ENCODE measurements at places on chromosomes 4 and X.

GRCh38 chr4:151663109-151663508 lies 97.7 kb downstream of the GATB start:
- no peak for DNase-seq

- no peak for DNase-seq
Observed at GRCh38 chr4:40530961-40531635, 98.6 kb downstream of the RBM47 start.

DNA sequence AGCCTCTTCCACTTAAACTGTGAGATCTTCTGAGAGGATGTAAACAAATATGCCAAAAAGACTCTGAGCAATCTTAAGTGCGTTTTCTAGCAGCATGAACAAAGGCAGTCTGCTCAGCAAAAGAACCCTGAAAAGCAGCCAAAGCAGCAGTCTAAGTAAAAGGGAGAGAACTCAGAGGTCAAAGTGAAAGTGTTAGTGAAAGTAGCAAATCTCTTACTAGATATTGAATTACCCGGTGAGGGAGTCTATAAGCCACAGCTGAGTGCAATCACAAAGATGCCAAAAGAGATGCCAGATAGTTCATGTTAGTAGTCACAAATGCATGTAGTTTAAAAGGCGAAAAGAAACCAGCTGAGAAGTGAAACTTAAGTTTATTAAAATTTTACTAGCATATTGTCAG lies 7.9 kb upstream of the GNRHR start:
- no peak for DNase-seq

DNA sequence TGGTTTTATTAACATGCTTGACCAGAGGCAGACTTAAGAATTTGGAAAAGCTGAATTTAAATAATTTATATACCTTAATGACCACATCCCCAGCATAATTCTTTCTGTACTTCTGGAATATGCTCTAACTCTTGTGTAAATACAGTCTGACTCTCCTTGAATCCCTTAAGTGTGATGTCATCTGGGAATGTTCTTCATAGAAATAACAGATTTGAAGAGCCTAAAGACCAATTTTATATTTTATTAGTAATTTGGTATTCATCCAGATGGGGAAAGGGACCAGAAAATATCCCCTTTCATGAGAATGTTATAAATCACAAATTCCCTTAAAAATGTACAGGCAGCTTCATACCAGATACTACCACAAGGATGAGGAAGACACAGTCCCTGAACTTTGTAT lies 58.3 kb downstream of the KCNIP4 start:
- DNase-seq = no peak

- DNase-seq = no peak
Observed at GRCh38 chrX:2360731-2361130, 140.0 kb downstream of the DHRSX start.

DNA sequence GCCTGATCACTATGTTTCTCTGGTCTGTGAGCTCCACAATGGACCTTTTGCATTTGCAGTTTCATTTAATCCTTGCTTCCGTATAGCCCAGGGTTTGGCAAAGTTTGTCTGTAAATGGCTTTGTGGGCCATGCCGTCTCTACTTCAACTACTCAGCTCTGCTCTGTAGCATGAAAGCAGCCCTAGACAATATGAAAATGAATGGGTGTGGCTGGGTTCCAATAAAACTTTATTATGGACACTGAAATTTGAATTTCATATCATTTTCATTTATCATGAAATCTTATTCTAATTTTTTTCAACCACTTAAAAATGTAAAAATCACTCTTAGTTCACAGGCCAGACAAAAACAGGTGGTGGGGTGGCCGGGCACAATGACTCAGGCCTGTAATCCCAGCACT lies 41.5 kb downstream of the ACE2 start:
- no peak for DNase-seq

- no peak for DNase-seq
Observed at GRCh38 chr4:108169664-108170063, 932 bp upstream of the LEF1 start.

- peak; percentile 92 for DNase-seq
Observed at GRCh38 chrX:119565107-119565663, at the start of gene STEEP1. STEEP1 (minus strand) TSS chrX:119565409; CDS start chrX:119565355, 54 bp downstream.

- peak; percentile 21 for DNase-seq
Observed at GRCh38 chrX:48696909-48697727, 584 bp downstream of the SUV39H1 start.
